Activated T-cell treated with anti-CD3 and anti-CD28 coated beads, Interleukin-2, amount 50 U/mL, for 72 hours (primary cell): ENCODE measurements at places on chromosomes 3 and 15. TPM values are rescaled to one million over a fixed set of nuclear protein-coding genes. Genes with fewer than 3 reads are reported as not detected.

- H3K27me3 ChIP-seq: no peaks in the 10 kb centered on the region
- H3K36me3 ChIP-seq: no peaks in the 10 kb centered on the region
- no peak for DNase-seq
- no peak overlapping the region for H3K27ac ChIP-seq
- H3K4me3 ChIP-seq: no peak overlapping the region
Observed at GRCh38 chr15:48406911-48407310, 75.7 kb downstream of the DUT start.

Gene GOLGA8K
- 1.6 TPM for total RNA-seq

Gene KNG1
- not detected for total RNA-seq

- peaks cover 100% of the 10 kb centered on the region for H3K4me1 ChIP-seq
- peak overlapping the region; percentile 70 for H3K4me3 ChIP-seq
- H3K36me3 ChIP-seq: no peaks in the 10 kb centered on the region
Observed at GRCh38 chr3:71421820-71422566, 161.5 kb downstream of the FOXP1 start.

DNA sequence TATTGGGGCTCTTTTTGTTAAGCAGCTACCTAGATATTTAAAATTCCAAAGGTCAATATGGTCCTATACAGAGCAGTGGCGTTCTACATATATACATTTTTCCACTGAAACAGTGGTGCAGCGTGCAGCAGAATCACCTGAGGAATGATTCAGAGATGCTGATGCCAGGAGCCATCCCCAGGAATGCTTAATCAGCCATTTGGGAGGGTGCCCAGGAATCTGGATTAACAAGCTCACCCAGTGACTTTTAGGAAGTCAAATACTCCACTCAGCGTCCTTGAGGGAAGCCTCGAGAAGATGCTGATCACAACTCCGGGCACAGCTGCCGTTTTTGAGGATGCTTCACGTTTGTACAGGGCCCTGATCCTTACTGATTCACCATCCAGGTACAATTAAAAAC is 82.6 kb upstream of the ARHGEF3 start:
- no peak overlapping the region for H3K27ac ChIP-seq
- H3K27me3 ChIP-seq: no peaks in the 10 kb centered on the region
- no peak for DNase-seq
- H3K4me1 ChIP-seq: peaks cover 80% of the 10 kb centered on the region

Gene KBTBD13
- not detected for total RNA-seq

GRCh38 chr3:98329392-98330124 is 24.1 kb upstream of the OR5K4 start:
- H3K27me3 ChIP-seq: peaks cover 61% of the 10 kb centered on the region
- no peaks in the 10 kb centered on the region for H3K36me3 ChIP-seq
- H3K4me1 ChIP-seq: peaks cover 10% of the 10 kb centered on the region
- H3K4me3 ChIP-seq: no peak overlapping the region
- H3K27ac ChIP-seq: no peak overlapping the region

Gene LDHAL6B
- total RNA-seq: not detected
